ENCODE measurements at places on chromosomes 3 and 15.

DNA sequence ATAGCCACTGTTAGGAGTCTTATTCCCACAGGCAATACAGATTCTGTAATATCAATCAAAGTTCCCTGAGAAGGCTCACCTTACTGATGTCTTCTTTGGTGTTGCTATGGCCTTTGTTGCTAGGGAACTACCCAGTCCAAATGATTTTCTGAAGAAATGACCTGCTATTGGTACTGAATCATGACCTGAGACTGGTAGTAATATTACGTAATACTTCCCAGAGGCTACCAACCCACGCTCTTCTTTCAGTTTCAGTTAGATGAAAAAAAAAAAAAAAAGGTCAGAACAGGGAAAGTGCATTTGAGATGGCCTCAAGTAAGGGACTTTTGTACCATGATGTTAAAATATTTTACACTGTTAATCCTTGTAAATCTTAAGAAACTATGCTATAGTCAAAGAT is 1092.5 kb upstream of the EPHA6 start:
- DNase-seq: no peak

DNA sequence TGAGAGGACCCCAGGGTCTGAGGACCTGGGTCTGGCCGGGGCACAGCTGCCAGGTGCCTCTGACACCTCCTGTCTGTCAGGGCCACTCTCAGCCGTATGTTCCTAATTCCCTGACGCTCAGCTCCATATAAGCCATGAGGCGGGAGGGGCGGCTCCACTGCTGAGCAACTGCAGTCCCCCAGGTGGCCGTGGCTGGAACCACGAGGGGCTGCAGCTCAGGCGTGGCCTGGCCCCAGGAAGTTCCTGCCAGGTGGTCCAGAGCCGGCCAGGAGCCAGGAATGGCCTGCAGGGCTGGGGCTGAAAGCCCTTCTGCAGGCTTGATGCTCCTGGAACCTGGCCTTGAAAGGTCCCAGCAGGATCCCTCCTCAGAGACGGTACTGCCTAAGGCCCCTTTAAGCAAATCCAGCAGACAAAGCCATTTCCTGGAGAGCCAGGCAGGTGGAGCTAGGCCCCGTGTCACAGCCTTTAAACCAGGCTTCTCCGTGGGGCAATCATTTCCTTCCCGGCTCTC is 118.0 kb downstream of the CHSY1 start:
- DNase-seq: no peak

GRCh38 chr3:191051037-191051436 is 148.0 kb upstream of the OSTN start:
- DNase-seq: no peak

DNA sequence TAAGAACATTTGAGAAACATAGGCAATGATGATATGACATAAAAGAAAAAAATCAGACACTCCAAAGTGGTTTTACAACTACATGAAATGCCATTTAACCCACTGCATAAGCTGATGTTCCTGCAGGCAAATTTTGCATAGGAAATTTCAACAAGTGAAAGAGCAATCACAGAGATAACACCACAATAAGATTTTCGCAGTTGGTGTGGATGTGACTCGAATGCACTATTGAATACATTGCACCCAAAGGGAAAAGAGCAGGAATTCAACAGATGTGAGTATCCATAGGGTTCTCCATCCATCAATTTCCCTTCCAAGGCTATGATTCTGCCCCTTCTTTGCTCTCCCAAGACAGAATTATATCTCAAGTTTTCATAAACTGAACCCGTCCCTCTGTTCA is 456.1 kb downstream of the RAP2B start:
- no peak for DNase-seq

- DNase-seq: no peak
These were observed 15.1 kb upstream of the TOP2B start for GRCh38 chr3:25679642-25680302.

DNA sequence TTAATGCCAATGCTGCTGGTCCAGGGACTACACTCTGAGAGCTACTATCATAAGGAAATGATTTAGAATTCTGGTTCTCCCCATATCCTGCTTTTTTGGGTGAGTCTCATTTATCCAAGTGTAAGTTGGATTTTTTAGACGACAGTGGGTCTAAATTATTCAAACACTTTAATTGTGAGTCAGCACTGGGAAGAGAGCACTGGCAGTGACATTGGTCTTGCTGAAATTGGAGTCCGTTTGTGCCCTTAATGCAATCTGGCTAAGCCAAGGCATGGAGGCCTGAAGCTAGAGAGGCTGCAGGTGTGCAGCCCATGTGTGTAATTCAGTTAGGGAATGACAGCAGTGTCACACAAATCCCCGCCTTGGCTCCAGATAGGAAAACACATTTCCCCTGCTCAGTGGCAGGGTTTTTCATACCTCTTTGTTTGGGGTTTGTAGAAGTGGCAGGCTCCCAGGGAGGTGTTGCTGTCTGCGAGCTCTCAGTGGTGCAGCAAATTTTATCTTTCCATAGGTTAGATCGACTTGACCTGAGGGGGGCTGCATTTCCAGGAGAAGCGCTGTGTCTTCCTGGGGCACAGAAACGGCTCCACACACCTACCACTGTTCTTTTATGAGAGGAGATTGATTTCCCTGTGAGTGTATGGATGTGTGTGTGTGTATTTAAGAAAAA is 197.7 kb downstream of the CD47 start:
- no peak for DNase-seq

DNA sequence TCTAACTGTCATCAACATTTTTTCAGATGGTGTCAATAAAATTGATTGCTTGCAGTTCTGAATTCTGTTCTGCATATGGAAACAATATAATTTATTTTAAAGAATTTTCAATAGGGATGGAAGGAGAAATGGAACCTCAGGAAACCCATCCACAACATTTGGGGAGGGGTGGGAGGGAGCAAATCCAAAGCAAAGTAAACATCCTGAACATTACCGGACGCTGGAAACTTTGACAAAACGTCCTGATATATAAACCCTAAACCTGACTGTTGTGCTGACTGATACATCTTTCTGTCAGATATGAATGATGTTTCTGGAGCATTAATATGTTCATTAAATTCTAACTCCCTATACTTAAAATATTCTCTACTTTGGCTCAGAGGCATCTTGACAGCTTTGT is 479.0 kb downstream of the FOXP1 start:
- DNase-seq: no peak

DNA sequence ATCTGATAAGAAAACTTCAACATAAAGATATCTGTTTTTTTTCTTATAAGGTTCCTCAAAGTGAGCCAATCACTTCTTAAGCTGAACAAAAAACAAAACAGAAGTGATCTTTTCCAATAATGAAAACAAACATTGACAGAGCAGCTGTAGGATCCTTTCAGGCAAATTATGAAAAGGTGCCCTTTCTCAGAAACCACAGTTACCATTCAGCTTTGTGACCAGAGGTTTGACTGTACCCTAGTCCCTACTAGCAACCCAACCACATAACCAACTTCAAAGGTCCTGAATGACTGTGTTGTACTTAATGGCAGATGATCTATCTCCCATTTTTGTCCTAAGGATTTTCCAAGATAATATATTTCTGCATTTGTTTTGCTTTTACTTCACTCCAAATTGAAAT is 39.4 kb upstream of the CCR2 start:
- DNase-seq: no peak

GRCh38 chr3:78588906-78589621 is 1178.7 kb downstream of the ROBO1 start:
- DNase-seq: no peak

GRCh38 chr15:99578809-99579208 is 13.0 kb downstream of the MEF2A start:
- DNase-seq: no peak

- DNase-seq: no peak
These were observed 93.2 kb downstream of the CD47 start for GRCh38 chr3:107997671-107998070.

DNA sequence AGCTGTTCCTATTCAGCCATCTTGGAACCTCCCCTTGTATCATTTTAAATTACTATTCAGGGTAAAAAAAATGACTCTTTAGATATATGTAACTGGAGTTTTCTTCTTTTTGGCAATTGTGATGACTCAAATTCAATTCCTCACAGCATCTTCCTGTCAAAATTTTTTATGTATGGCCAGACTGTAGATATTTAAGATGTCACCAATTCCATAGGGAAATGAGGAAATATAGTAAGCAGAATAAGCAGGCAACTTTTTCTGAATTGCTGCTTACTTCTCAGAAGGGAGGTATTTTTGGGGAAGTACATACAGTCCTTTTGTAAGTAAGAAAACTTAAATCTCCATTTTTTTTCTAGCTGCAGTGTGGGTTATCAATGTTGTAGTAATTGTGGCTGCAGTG is 28.8 kb downstream of the EAF2 start:
- no peak for DNase-seq

DNA sequence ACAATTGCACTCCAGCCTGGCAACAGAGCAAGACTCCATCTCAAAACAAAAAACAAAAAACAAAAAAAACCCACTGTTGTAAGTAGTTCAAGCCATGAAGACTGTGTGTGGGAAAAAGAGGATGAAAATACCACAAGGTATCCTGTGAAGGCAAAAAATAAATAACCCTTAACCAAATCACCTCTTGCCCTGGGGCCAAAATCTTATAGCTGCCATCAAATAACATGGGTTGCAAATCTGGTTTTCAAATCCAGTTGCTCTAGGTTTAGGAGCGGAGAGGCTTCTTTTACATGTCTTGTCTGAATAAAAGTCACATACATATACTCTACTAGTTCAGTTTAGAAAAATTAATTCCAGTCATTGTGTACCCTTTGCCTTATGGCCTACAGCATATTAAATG is 87.0 kb upstream of the STT3B start:
- DNase-seq: no peak
